Suppressor macrophage treated with lipopolysaccharide for 1 hour (primary cell): ENCODE measurements at places on chromosomes 2 and 18.

DNA sequence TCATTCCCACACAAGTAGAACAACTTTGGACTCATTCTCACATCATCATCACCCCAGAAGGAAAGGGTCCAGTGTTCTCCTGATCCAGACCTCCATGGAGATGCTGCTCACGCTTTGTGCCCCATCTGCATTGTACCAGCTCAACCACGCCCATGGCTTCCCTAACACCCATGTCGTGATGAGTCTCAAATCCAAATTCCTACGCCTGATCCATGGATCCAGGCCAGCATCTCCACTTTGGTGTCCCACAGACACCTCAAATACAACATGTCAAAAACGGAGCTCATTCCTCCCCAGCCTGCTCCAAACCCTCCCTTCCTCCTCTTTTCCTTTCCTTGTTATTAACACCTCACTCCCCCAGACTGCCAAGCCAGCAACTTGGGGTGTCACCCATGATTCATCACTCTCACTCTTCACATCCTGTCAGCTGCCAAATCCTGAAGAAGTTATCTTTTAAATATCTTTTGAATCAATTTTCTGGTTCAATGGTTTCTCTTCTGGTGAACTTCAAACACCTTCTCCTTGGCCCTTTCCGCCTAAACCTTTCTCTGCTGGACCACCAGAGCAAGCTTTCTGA is 30.2 kb upstream of the FAM124B start:
- DNase-seq = no peak

- DNase-seq = no peak
These were observed 177.9 kb downstream of the FAM124B start for GRCh38 chr2:224223851-224224555.

- no peak for DNase-seq
These were observed 205.6 kb downstream of the ARHGAP15 start for GRCh38 chr2:143334837-143335236.

- no peak for DNase-seq
These were observed 48.8 kb downstream of the MCFD2 start for GRCh38 chr2:46866770-46867246.

GRCh38 chr18:56721031-56721430 is 69.9 kb downstream of the WDR7 start:
- no peak for DNase-seq

DNA sequence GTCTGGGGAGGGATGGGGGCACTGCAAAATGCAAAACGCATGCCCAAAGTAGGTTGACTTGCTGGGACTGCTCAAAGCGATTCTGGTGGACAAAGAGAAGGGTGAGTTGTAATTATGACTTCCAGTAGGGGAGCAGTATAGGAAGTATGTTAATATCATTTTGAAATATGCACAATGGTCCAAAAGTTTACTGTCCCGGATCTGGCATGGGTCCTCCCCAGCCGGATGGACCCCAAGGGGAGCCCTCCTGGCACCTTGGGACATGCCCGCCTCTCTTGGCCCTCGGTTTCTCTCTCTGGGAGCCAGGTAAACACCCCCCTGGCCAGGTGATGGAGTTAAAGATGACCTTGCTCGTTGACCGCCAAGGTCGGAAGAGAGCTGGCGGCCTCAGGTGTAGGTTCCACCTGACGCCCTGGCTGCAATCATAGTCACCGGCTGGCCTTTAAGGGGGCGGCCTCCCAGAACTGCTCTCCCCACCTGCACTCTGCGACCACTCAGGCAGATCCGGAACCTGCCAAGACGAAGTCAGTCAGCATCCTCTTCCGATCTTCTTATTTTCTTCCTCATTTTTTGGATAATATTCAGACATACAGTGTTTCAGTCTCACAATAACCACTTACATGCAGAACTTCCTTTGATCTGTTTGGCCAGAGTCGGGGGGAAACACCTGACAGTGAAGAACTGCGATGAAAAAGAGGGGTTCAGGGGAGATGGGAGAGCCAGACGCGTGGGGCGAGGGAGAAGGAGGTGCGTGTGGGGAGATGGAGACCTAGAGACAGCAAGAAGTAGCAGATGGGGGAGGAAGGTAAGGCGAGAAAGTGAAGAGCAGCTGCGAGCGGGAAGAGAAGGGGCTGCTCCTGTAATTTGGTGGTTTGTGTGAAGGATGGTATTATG is 148.3 kb downstream of the MEIS1 start:
- no peak for DNase-seq

DNA sequence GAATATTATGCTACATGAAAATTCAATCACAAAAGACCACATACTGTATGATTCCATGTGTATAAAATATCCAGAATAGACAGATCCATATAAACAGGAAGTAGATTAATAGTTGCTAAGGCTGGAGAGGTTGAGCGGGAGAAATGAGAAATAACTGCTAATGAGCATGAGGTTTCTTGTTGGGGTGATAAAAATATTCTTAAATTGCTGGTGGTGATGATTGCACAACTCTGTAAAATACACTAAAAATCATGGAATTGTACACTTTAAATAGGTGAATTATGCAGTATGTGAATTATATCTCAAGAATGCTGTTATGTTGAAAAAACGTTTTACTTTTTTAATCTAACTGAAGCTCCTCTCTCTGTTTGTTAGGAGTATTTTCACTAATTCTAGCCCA is 101.8 kb upstream of the CREB1 start:
- DNase-seq = no peak

- no peak for DNase-seq
These were observed 159.4 kb upstream of the FOSL2 start for GRCh38 chr2:28233164-28233676.
